Tongue (tissue), 3 donors: ENCODE measurements at places on chromosomes 7 and 10.

DNA sequence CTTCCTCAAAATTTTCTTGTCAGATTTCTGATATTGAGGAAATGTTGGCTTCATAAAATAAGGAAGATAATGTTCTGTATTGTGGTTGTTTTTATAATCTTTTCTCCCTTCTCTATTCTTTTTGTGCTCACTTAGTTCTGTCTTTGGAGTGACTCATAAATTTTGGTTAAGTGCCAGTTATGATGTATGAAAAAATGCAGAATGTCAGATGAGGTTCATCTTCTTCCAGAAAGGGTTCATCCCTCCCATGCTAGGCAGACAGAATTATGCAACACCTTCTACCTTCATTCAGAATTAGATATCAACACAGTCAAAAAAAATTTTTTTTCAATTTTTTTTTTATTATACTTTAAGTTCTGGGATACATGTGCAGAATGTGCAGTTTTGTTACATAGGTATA, 36.6 kb upstream of the CYP2C19 start:
- no peak for DNase-seq

GRCh38 chr10:97372233-97372875, 28.8 kb downstream of the RRP12 start:
- DNase-seq: no peak

DNA sequence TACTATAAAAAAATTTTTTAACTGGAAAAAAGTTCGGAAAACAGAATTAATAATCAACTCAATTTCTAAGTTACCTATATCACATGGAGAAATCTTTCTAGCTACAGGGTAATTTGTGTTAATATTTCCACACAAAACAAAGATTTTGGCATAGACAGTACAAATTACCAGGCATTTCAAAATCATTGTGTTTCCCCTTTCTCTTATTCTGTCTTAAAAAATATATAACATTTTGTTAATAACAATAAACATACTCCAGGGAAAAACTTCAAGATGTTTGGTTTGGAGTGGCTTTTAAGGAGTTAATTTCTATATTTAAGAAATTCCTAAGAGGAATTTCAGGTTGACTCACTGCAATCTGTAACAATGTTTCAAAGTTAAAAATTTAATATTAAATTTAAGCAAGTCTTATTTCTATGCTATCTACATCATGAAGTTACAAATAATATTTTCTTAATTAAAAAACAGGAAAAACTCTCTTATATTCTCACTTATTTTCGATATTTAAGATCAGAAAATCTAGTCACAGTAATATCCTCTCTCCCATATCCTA, 132.6 kb downstream of the NRBF2 start:
- DNase-seq: peak; percentile 31

- DNase-seq: peak; percentile 96
Observed at GRCh38 chr10:101903827-101904550, 60.4 kb upstream of the KCNIP2 start.

GRCh38 chr10:95505641-95506040, 55.5 kb downstream of the SORBS1 start:
- DNase-seq: no peak

DNA sequence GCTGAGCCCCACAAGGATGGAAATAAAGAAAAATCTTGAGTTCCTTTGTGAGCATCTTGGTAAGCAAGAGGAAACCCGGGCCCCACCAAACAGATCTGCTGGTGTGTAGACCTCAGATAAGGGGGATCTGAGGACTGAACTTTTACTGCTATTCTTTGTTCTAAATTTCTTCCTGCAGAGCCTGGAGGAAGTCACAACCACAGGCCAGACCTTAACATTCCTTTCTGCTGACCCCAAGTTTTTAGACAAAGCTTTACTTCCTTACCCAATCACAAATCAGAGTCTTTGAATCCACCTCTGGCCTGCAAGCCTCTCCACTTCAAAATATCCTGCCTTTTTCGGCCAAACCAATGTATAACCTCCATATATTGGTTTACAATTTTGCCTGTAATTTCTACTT, 352.6 kb upstream of the AUTS2 start:
- DNase-seq: no peak

DNA sequence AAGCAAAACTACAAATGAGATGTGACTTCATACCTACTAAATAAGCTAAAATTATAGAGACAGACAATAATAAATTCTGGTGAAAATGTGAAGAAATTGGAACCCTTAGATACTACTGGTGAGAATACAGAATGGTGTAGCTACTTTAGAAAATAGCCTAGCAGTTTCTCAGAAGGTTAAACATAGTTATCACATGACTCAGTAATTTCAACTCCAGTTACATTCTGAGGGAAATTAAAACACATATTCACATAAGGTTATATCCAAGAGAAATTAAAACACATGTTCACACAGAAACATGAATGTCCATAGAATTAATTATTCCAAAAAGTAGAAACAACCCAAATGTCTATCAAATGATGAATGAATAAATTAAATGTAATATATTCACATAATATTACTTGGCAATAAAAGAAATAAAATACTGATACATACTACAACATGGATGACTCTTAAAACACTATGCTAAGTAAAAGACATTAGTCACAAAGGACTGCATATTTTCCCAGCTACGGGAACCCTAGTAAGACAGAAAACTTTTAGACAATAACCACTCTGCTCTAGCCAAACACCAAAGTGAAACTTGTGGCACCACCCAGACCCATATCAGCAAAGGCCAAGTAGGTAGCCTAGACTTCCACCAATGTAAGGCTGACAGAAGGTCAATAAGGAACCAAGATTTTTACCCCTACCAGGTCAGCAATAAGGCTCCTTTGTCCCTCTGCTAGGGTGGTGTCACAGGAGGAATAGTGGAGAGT, 25.1 kb downstream of the SLC25A40 start:
- DNase-seq: no peak

GRCh38 chr7:69673074-69673473, 74.8 kb downstream of the AUTS2 start:
- DNase-seq: no peak

- DNase-seq: peak; percentile 31
Observed at GRCh38 chr10:33333260-33334101, 986 bp downstream of the NRP1 start.

DNA sequence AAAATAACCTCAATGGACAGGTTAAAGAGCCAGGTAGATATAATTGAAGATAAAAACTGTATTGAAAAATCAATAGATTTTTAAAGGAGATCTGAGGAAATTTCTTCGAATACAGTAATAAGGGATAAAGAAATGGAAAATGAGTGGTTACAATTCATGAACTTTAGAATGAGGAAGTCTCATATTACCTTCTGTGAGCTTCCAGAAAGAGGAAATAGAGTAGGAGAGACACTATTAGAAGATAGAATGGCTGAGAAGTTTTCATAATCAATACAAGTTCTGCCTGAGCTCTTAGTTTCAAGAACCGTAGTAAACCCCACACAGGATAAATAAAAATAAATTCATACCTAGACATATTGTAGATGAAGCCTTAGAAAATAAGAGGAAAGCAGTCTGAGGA, 11.5 kb downstream of the SDK1 start:
- DNase-seq: no peak

GRCh38 chr7:140621401-140622021, 19.1 kb downstream of the DENND2A start:
- no peak for DNase-seq

DNA sequence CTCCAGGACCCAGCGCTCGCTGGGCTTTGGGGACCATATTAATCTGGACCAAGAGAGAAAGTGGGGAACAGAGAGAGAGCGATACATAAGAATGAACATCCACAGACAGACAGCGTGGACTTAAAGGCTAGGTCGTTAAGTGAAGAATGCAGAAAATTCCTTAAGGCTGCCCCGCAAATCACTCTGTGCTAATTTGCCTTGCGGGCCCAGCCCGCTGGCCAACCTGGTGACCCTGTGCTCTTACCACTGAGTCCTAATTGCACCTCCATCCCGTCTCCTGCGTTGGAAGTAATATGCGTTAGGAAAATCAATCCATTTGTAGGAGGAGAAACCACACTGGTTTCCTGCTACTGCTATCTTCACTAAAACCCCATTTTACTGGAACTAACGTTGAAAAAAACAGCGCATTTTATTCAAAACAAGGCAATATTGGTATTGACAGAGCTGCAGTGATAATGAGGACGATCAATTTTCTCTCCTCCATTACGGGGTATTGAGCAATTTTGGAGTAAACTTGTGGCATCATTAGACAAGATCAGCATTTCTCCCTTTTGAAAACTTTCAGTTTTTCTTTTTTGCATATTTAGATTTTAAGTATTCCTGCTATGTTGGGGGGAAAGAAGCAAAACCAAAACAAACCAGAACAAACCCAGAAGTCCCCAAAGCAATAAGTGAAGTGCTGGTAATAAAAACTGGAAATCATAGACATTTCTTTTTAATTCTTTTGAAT, 85.2 kb downstream of the WDFY4 start:
- no peak for DNase-seq

- DNase-seq: no peak
Observed at GRCh38 chr7:1709900-1710299, 39.8 kb downstream of the ELFN1 start.

GRCh38 chr7:70208236-70209063, 610.2 kb downstream of the AUTS2 start:
- no peak for DNase-seq

DNA sequence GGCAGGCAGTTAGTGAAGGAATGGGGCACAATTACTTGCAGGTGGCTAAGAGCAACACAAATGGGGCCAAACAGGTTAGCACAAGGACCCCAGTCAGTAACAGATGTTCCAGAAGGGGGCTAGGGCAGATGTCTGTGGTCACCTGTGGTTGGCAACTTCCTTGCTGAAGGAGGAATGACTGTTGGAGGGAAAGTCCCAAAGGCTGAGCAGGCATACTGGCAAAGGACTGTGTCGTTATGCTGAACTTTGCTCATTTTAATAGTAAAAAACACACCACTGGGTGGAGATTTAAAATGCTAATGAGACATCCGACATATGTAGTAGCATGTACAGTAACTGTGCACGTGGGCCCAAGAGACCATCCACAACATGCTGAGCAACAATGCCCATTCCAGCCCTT, 511.6 kb downstream of the CALN1 start:
- DNase-seq: no peak

DNA sequence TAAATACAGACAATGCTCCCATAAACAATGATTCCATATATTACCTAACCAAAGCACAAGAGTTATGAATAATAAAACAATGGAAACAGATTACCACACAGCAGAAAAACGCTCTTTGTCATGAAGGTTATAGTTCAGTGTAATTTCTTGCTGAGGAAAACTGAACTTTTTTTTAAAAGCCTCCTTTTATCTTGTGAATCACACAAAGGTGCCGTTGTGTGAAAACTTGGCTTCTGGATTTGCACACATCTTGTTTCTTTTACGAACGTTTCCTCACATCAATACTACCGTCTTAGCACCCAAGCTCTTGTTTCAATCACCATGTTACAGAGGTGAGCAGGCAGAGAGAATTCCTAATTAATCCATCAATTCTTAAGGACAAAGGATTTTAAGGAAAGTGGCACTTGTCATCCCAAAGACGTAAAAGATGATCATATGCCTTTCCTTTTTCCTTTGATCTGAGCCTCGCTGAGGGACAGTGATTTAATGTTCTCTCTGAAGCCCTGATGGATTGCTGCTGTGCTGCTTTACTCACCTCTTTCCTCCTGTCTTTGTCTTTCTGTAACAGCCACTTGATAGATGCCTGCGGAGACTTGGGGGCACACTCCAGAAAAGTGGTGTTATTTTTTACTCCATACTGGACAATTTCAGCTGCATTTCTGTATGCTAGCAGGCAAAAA, 110.1 kb downstream of the CD36 start:
- DNase-seq: no peak

- DNase-seq: peak; percentile 85
Observed at GRCh38 chr10:34181553-34182300, 633.4 kb downstream of the PARD3 start.

DNA sequence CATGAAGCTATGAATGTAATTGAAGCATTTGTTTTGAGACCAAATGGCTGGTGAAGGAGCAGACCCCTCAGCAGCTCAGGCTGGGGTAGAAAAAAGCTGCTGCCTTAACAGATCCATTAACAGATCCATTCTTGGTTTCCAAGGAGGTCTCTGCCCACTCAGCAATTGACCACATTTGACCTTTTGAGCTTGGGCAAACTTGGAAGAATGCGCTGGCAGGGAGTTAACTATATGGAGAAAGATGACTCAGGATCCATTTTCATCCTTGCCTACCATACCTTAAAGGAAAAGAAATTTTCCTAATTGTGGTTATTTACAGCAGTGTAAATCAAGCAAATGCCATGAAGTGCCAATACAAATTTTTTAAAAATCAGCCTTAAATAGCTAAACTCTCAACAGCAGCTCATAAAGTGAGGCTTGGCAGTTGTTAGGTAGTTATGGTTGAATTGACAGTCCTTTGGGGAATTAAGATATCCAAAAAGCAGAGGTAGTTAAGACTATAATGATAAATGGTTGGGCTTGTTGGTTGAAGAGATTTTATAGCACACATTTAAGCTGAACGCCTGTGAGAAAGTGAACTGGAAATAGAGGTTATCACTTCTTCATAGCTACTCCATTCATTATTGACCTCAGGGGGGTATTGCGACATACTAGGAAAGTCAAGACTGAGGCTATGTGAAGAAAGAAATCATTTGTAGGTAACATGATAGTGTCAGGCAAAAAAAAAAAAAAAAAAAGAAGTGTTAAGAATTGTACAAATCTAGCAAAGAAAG, 83.9 kb downstream of the MKX start:
- no peak for DNase-seq

DNA sequence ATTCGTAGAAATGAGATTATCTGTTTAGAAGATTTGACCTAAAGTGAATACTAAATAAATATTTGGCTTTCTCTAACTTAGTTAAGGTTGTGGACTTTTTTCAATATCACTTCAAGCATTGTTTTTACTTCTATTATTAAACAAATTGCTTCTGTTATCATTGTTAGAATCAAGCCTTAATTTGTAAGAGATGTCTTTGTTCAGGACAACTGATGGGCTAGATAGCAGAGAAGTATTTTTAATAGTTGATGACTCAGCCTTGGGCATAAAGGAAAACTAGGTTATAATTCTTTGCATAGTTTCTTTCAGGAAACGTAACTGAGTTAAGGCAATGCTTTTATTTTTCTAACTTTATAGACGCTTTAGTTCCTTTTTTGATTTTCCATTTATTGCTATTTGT, 128.8 kb upstream of the SMIM30 start:
- DNase-seq: no peak

- DNase-seq: no peak
Observed at GRCh38 chr10:33031815-33032653, 74.0 kb upstream of the ITGB1 start.

DNA sequence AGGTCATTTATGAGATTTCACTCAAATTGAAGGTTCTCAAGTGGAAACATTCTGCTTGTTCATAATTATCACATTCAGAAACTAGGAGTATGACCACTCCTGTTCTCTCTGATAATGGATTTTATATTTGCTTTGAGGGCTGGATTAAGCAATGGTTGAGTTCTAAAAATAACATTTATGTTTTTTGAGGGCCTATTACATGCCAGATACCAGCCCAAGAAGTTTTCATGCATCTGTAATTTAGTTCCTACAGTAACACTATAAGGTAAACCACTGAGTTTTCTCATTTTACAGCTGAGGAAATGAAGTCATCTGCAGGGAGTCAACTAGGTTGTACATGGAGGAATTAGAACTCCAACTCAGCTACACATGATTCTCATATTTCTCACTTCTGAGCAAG, 25.5 kb upstream of the NKX2-3 start:
- DNase-seq: no peak

- DNase-seq: no peak
Observed at GRCh38 chr10:28987555-28988320, 301.1 kb upstream of the LYZL1 start.

GRCh38 chr7:140314573-140315480, 83.5 kb downstream of the SLC37A3 start:
- DNase-seq: no peak
